ENCODE measurements at places on chromosomes 5 and 9.
A peak's percentile ranks its signal among the peaks of the same experiment; 100 is the strongest.

GRCh38 chr9:104780796-104781395, 17.0 kb downstream of the NIPSNAP3B start:
- H3K27me3 ChIP-seq, result peaks cover 8% of the 10 kb centered on the region
- no peaks in the 10 kb centered on the region for H3K36me3 ChIP-seq
- DNase-seq, result no peak
- no peak overlapping the region for H3K27ac ChIP-seq
- H3K4me3 ChIP-seq, result no peak overlapping the region
- no peaks in the 10 kb centered on the region for H3K4me1 ChIP-seq

- H3K27ac ChIP-seq, result peak overlapping the region; percentile 18
- peak overlapping the region; percentile 2 for H3K4me3 ChIP-seq
- no peak for DNase-seq
- H3K36me3 ChIP-seq, result peaks cover 71% of the 10 kb centered on the region
- H3K4me1 ChIP-seq, result peaks cover 64% of the 10 kb centered on the region
Measured at GRCh38 chr5:16459451-16459850, 6.1 kb downstream of the ZNF622 start.

DNA sequence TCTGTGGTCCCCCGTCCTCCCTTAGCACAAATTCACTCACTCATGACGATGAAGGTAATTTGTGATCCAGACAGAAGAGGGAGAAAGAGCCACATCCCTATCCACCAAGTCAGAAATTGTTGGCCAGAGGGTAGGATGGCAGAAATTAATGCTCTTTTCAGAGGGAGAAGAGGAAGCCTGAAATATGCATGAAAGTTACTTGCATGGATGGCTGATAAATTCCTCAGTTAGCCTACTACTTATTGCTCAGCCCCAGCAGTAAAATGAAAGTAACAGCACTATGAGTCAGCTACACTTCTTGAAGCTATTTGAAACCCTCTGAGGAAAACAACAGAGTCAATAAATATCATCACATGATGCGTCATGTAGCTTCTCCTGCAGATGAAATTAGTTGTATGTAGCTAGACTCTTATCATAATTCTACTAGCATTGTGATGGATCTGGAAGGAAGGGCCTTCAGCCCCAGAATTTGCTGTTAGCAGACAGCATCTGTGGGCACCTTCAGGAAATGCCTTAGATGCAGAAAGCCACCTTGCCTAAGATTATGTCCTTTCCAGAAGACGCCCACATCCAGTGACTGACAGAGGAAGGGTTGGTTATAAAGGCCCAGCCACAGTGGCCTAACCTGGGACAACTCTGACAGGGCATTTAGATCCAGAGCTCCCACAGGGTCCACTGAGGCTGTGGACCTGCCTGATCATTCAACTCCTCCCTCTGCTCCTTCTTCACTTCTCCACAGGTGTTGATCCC, 81.2 kb upstream of the CCDC112 start:
- H3K4me3 ChIP-seq, result peak overlapping the region; percentile 25
- no peak overlapping the region for H3K27ac ChIP-seq
- no peaks in the 10 kb centered on the region for H3K36me3 ChIP-seq
- peaks cover under 1% of the 10 kb centered on the region for H3K27me3 ChIP-seq
- H3K4me1 ChIP-seq, result peaks cover 15% of the 10 kb centered on the region

GRCh38 chr9:91578911-91579310, 155.3 kb upstream of the NFIL3 start:
- peaks cover 2% of the 10 kb centered on the region for H3K4me1 ChIP-seq
- H3K27me3 ChIP-seq, result peaks cover 22% of the 10 kb centered on the region
- no peak overlapping the region for H3K27ac ChIP-seq
- no peak overlapping the region for H3K4me3 ChIP-seq
- no peak for DNase-seq

GRCh38 chr9:80797831-80798688, 891.3 kb downstream of the TLE1 start:
- H3K36me3 ChIP-seq, result no peaks in the 10 kb centered on the region
- no peak overlapping the region for H3K4me3 ChIP-seq
- no peaks in the 10 kb centered on the region for H3K4me1 ChIP-seq
- DNase-seq, result no peak
- H3K27ac ChIP-seq, result no peak overlapping the region

DNA sequence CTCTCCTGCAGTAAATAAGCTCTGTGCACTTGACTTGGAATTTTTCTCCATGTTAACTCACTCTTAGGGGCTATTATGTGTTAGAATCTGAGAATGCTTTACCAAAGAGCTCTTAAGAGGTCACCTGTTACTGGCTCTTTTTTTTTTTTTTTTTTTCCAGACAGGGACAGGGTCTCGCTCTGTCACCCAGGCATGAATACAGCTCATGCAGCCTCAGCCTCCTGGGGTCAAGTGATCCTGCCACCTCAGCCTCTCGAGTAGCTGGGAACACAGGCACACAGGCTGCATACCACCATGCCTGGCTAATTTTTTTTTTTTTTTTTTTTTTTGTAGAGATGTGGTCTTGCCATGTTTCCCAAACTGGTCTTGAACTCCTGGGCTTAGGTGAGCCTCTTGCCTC, 22.1 kb downstream of the HMGXB3 start:
- no peak for DNase-seq
- H3K27ac ChIP-seq, result no peak overlapping the region
- H3K27me3 ChIP-seq, result no peaks in the 10 kb centered on the region
- H3K4me1 ChIP-seq, result peaks cover 12% of the 10 kb centered on the region
- no peak overlapping the region for H3K4me3 ChIP-seq

DNA sequence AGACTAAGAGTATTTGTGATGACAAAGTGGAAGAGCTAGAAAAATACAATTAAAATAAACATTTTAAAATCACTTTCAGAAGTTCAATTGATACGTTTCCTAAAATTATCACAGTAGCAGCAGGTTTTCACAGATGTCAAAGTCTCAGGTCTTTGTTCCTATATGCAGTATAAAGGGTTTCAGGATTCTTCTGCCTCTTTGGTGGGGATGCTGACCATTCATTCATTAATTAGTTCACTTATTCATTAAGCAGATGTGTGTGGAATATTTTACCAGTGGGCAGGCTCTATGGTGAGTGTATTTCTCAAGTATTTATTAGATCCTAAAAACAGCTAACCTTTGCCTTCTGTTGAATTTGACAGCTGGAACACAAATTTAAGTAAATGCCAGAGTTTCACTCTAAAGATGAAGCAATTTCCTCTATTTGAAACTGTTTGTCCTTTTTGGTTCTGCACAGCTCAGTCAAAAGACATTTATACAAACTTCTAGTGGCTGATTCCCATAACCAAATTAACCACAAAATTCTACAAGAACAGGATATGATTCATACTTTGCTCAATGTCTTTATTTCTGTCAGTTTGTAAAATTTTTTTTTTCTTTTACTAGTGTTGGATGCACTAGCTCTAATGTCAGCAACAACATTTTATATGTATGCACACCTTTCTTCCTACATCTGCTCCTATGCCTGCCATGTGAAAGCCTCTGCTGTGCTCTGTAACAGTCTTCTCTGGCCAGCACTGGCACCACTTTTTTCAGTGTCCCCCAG, 75.9 kb upstream of the PRR16 start:
- H3K4me1 ChIP-seq, result peaks cover 18% of the 10 kb centered on the region
- no peaks in the 10 kb centered on the region for H3K36me3 ChIP-seq
- DNase-seq, result no peak
- H3K4me3 ChIP-seq, result peak overlapping the region; percentile 52
- H3K27me3 ChIP-seq, result no peaks in the 10 kb centered on the region
- peak overlapping the region; percentile 66 for H3K27ac ChIP-seq

GRCh38 chr5:92424785-92425426, 1041.8 kb upstream of the ARRDC3 start:
- H3K27ac ChIP-seq, result no peak overlapping the region
- no peak overlapping the region for H3K4me3 ChIP-seq
- no peaks in the 10 kb centered on the region for H3K4me1 ChIP-seq
- DNase-seq, result no peak
- H3K27me3 ChIP-seq, result no peaks in the 10 kb centered on the region
- no peaks in the 10 kb centered on the region for H3K36me3 ChIP-seq

DNA sequence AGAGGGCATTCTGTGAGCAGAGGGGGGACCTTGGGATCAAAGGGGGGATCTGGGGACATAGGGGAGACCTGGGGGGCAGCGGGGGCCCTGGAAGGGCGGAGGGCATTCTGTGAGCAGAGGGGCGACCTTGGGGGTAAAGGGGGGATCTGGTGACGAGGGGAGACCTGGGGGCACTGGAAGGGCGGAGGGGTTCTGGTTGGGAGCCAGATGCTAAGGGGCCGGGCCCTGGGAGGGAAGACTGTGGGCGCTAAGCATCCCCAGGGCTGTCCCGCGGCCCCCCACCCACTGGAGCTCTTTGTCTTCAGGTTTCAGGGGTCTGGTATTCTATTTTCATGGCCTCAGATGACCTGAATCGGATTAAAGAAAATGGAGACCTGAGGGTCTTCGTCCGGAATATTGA, 748 bp downstream of the LCN9 start:
- no peak overlapping the region for H3K4me3 ChIP-seq
- H3K27ac ChIP-seq, result no peak overlapping the region
- H3K27me3 ChIP-seq, result no peaks in the 10 kb centered on the region
- no peaks in the 10 kb centered on the region for H3K4me1 ChIP-seq

GRCh38 chr9:91131433-91131839, 230.3 kb downstream of the AUH start:
- peak overlapping the region; percentile 96 for H3K27ac ChIP-seq
- H3K4me3 ChIP-seq, result peak overlapping the region; percentile 75
- H3K27me3 ChIP-seq, result no peaks in the 10 kb centered on the region
- peaks cover 42% of the 10 kb centered on the region for H3K4me1 ChIP-seq
- peak; percentile 90 for DNase-seq

DNA sequence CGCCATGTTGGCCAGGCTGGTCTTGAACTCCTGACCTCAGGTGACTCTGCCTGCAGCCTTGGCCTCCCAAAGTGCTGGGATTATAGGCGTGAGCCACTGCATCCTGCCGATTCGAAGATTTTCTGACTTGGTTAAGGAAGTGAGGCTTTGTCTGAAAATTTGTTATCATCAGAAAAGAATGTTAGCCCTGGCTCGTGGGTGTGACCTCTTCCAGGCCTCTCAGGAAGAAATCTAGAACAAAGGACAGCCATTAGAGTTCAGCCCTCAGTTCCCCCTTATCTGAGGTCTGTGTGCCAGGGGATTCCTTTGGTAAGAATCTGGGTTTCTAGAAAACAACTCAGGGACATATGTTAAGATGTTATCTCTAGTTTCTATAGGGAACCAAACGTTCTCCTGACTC, 6.2 kb downstream of the OR2S2 start:
- peaks cover 37% of the 10 kb centered on the region for H3K27me3 ChIP-seq
- DNase-seq, result no peak
- peaks cover 1% of the 10 kb centered on the region for H3K4me1 ChIP-seq
- H3K36me3 ChIP-seq, result no peaks in the 10 kb centered on the region
- H3K27ac ChIP-seq, result no peak overlapping the region
- no peak overlapping the region for H3K4me3 ChIP-seq

GRCh38 chr5:150122158-150122510, 33.5 kb downstream of the PDGFRB start:
- H3K4me1 ChIP-seq, result peaks cover 3% of the 10 kb centered on the region
- no peaks in the 10 kb centered on the region for H3K36me3 ChIP-seq
- H3K4me3 ChIP-seq, result no peak overlapping the region
- DNase-seq, result peak; percentile 17
- peak overlapping the region; percentile 77 for H3K27ac ChIP-seq

- no peak overlapping the region for H3K27ac ChIP-seq
- H3K4me1 ChIP-seq, result no peaks in the 10 kb centered on the region
- H3K4me3 ChIP-seq, result no peak overlapping the region
- no peaks in the 10 kb centered on the region for H3K27me3 ChIP-seq
- no peaks in the 10 kb centered on the region for H3K36me3 ChIP-seq
Measured at GRCh38 chr5:84436866-84437265, 52.2 kb upstream of the EDIL3 start.

GRCh38 chr9:126515873-126516505, 97.7 kb upstream of the LMX1B start:
- no peak for DNase-seq
- H3K36me3 ChIP-seq, result no peaks in the 10 kb centered on the region
- peaks cover 75% of the 10 kb centered on the region for H3K27me3 ChIP-seq
- H3K27ac ChIP-seq, result no peak overlapping the region
- peaks cover 30% of the 10 kb centered on the region for H3K4me1 ChIP-seq

DNA sequence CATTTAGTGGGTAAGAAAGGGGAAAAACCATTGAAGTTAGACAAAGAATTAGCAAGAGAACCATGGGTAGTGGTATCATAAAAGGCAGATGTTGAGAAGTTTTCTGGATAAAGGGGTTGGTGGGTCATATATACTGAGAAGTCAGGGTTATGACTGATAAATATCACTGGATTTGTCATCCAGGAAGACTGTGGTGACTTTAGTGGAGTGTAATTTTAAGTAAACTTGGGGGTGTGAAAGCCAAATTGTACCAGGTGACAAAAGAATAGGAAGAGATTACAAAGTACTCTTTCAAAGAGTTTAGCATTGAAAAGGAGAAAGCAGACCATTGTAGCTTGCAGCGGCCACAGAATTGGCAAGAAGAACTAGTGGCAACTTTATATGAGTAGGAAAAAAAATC, 315.2 kb upstream of the DMAC1 start:
- DNase-seq, result peak; percentile 13
- no peak overlapping the region for H3K4me3 ChIP-seq
- no peaks in the 10 kb centered on the region for H3K36me3 ChIP-seq
- peak overlapping the region; percentile 14 for H3K27ac ChIP-seq
- H3K4me1 ChIP-seq, result peaks cover 20% of the 10 kb centered on the region

GRCh38 chr9:131296460-131296859, 6.9 kb downstream of the PLPP7 start:
- no peaks in the 10 kb centered on the region for H3K36me3 ChIP-seq
- no peaks in the 10 kb centered on the region for H3K4me1 ChIP-seq
- H3K27ac ChIP-seq, result no peak overlapping the region
- H3K4me3 ChIP-seq, result no peak overlapping the region
- H3K27me3 ChIP-seq, result peaks cover 5% of the 10 kb centered on the region
- DNase-seq, result no peak

DNA sequence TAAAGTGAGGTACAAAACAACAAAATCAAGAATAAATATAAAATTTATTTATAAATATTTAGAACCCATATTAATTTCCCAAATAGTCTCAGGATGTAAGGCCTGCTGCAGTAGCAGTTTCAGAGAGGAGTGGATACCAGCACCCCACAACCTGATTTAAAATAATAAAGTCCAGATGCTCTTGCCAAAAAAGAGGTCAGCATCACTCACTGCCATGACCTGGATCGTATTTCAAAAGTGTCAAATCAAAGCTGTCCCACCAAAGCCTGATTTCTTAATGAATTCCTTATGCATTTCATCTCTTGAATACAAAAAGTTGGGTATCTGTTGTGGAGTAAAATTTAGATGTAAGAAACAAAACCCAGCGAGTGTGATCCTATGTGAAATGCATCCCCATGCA, 58.0 kb upstream of the ROR2 start:
- H3K27ac ChIP-seq, result no peak overlapping the region
- H3K27me3 ChIP-seq, result peaks cover 12% of the 10 kb centered on the region
- DNase-seq, result no peak

DNA sequence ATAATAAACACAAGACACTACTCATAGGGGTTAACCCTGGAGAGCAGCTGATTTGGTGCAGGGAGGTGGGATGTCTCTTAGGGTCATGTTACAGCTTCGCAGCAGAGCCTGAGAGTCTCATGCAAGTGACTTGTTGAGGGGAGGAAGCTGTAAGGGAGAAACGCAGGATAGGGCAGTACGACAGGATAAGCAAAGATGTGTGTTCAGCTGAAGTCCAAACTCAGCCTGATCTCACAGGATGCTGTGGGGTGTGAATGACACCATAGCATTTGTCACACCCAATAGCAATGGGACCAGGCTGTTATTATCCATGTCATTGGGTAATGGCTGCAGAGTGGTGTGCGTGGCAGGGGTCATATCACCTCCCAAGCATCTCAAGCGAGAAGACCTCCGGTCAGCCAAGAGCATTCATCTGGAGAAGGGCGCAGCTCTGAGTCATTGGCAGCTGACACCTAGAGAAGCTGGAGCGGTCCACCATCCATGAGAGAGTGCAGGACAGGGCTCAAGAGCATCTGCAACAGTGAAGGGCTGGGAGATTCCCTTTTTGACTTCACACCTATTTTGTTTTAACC, 49.2 kb upstream of the RPL26L1 start:
- DNase-seq, result no peak
- peaks cover 3% of the 10 kb centered on the region for H3K36me3 ChIP-seq
- no peaks in the 10 kb centered on the region for H3K4me1 ChIP-seq
- no peak overlapping the region for H3K27ac ChIP-seq
- H3K4me3 ChIP-seq, result no peak overlapping the region
